ENCODE measurements at places on chromosomes 7 and 10. TPM values are rescaled to one million over a fixed set of nuclear protein-coding genes. Genes with fewer than 3 reads are reported as not detected.

CNNM1 gene
- 3.0 TPM for total RNA-seq

DNAJB6 gene
- total RNA-seq, result 239 TPM

GRCh38 chr7:137439829-137440825, 96.6 kb upstream of the PTN start:
- DNase-seq, result no peak

DNA sequence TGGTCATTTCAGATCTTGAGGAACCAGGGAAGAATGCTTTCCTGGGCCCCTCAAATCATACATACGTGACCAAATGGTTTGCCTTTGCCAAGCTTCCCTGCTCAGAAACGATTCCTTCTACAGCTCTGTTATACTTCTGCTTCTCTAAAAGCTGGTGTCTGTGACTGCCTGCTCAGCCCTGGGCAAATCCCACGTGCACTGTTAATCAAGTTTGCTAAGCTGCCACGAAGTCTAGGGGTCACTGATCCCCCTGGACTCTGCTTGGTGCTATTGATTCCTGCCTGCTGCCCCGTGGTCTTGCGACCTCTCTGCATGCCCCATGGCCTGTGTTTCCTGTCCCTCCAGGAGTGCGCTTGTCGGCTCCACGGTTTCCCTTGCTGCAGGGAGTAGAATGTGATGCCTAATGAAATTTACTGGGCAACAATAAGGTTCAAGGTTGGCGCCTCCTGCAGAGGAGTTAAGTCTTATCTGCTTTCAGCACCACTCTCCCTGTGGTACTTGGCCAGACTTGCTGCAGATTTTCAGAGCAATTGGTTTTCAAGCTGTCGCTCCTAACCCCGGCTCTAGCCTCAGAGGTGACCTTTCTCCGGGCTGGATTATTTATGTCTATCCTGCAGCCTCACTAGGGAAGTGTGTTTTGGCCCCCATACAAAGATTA, 201.6 kb upstream of the FZD8 start:
- no peak for DNase-seq

GRCh38 chr10:33153251-33153967, 181.1 kb downstream of the NRP1 start:
- DNase-seq, result no peak

Measured in Daoy (cell line).